Colonic mucosa (tissue), 4 donors: ENCODE measurements at places on chromosomes 11 and 22.
A peak's percentile ranks its signal among the peaks of the same experiment; 100 is the strongest.

DNA sequence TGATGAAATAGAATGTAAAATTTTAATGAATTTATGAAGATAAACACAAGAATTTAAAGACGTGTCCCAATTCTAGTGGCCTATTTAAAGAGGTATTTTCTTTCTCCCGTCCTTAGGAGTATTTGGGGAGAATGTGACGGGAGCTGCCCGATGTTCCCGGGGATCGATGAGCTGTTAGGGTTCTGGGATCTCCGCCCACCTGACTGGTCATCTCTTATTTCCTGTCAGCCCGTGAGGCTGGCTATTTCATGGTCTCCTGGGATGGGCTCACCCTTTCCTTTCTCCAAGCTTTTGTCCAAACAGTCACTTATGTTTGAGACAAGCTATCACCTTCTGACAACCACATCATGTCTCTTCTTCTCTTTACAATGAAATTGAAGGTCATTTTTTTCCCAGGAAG, 16.9 kb upstream of the CLMP start:
- no peak for DNase-seq
- H3K27ac ChIP-seq, result no peak overlapping the region
- no peak overlapping the region for H3K4me3 ChIP-seq
- H3K27me3 ChIP-seq, result no peaks in the 10 kb centered on the region
- H3K36me3 ChIP-seq, result no peaks in the 10 kb centered on the region
- H3K4me1 ChIP-seq, result no peaks in the 10 kb centered on the region

DNA sequence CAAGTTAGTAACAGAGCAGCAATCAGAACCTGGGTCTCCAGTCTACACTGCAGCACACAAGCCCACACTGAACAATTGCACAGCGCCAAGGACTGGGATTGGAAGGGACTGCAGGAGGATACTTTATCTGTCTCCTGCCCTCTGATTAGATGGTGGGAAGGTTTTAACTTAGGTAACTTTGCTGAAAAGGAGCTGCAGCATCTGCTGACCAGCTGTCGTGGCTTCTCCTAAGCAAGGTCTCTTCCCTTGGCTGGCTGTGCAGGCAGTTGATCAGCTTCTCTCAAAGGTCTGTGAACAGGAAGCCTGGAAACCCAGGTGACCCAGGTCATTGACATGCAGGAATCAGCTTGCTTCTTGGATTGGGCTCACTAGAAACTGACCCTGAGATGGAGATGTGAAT, 82.4 kb downstream of the ISX start:
- no peak for DNase-seq
- no peak overlapping the region for H3K4me3 ChIP-seq
- no peaks in the 10 kb centered on the region for H3K36me3 ChIP-seq
- no peak overlapping the region for H3K27ac ChIP-seq

DNA sequence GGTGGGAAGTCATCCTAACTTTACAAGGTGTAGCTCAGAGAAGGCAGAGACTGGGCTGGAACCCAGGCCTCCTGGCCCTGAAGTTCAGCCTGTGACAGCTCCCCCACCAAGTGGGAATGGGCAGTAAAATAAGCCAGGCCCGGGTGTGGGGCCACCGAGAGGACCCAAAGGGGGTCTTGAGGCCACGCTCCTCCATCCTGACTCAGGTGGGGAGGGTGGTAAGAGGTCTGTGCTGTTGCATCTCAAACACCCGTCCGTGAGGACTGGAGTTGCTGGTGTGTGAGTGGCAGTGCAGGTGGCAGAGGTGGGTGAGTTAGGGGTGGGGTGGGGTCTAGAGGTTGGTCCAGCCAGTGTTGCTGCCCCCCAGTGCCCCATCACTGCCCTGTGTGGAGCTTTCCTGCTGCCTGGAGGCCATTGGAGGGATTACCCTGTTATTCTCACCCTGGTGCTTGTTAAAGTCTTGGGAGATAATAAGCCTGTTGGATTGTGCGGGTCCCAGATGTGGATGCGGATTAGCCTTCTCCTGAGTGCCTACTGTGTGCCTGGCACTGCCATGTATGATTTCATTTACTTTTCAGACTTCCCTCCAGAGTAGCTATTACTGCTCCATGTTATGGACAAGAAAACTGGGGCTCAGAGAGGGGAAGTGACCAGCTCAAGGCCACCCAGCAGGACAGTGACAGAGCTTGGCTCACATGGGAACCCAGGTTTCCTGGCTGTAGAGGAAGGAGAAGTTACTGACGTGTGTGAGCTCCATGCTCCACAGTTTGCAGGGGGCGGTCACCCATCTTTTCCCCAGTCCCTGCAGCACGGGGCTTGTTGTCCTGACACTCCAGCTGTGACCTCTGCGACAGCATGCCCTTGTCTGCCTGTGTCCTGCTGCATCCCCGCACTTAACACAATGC, 12.9 kb downstream of the SERPINH1 start:
- no peaks in the 10 kb centered on the region for H3K36me3 ChIP-seq
- H3K27me3 ChIP-seq, result no peaks in the 10 kb centered on the region
- DNase-seq, result no peak

DNA sequence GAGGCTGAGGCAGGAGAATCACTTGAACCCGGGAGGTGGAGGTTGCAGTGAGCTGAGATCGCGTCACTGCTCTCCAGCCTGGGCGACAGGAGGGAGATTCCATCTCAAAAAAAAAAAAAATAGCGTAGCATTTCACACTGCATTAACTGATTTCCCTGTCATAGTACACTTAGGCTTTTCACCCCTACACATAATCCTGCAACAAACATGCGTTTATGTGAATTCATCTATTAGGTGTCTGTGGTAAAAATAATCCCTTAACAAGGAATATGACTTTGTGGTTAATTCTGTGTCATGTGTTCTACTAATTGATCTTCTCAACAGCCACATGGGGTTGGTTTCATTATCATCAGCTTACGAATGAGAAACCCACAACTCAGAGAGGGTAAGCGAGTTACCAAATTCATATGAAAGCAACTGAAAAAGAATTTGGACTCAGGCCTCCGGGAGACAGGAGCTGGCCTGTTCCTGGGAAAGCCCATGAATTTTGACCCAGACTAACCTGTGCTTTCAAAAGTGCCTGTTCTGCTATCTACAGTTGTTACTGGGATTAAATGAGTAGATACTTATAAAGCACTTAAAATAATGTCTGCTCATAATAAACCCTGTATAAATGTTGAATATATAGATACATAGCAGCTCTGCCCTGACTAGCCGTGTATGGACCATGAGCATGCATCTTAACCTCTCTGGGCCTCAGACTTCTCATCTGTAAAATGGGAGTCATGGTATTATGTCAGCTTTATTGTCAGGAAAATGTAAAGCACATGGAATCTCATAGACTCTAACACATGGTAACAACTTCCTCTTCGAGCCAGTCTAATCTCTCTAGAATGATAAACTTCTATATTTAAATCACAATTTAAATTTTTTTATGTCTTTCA, 36.6 kb downstream of the KCNJ1 start:
- H3K4me1 ChIP-seq, result no peaks in the 10 kb centered on the region
- no peak overlapping the region for H3K4me3 ChIP-seq
- no peaks in the 10 kb centered on the region for H3K36me3 ChIP-seq
- no peaks in the 10 kb centered on the region for H3K27me3 ChIP-seq
- no peak for DNase-seq

- DNase-seq, result no peak
- H3K4me1 ChIP-seq, result no peaks in the 10 kb centered on the region
- H3K4me3 ChIP-seq, result no peak overlapping the region
- no peaks in the 10 kb centered on the region for H3K36me3 ChIP-seq
- peaks cover 27% of the 10 kb centered on the region for H3K27me3 ChIP-seq
- H3K27ac ChIP-seq, result no peak overlapping the region
These were observed 5.8 kb downstream of the MAPK8IP2 start for GRCh38 chr22:50606165-50606945.

- H3K36me3 ChIP-seq, result no peaks in the 10 kb centered on the region
- H3K27ac ChIP-seq, result no peak overlapping the region
- DNase-seq, result no peak
- no peaks in the 10 kb centered on the region for H3K27me3 ChIP-seq
- no peaks in the 10 kb centered on the region for H3K4me1 ChIP-seq
These were observed 79.1 kb downstream of the GUCY1A2 start for GRCh38 chr11:106939157-106939556.

- no peak overlapping the region for H3K27ac ChIP-seq
- no peaks in the 10 kb centered on the region for H3K4me1 ChIP-seq
- no peak for DNase-seq
- no peaks in the 10 kb centered on the region for H3K36me3 ChIP-seq
- no peaks in the 10 kb centered on the region for H3K27me3 ChIP-seq
These were observed 125.0 kb downstream of the KCNC1 start for GRCh38 chr11:17859552-17859951.

- H3K27me3 ChIP-seq, result no peaks in the 10 kb centered on the region
- H3K27ac ChIP-seq, result no peak overlapping the region
- H3K4me3 ChIP-seq, result no peak overlapping the region
- H3K36me3 ChIP-seq, result no peaks in the 10 kb centered on the region
- no peak for DNase-seq
- H3K4me1 ChIP-seq, result no peaks in the 10 kb centered on the region
These were observed 56.2 kb upstream of the SC5D start for GRCh38 chr11:121236115-121237001.

- H3K27me3 ChIP-seq, result no peaks in the 10 kb centered on the region
- H3K27ac ChIP-seq, result no peak overlapping the region
- no peaks in the 10 kb centered on the region for H3K36me3 ChIP-seq
- DNase-seq, result no peak
- H3K4me1 ChIP-seq, result no peaks in the 10 kb centered on the region
These were observed 69.7 kb downstream of the RAB38 start for GRCh38 chr11:88105526-88105925.

DNA sequence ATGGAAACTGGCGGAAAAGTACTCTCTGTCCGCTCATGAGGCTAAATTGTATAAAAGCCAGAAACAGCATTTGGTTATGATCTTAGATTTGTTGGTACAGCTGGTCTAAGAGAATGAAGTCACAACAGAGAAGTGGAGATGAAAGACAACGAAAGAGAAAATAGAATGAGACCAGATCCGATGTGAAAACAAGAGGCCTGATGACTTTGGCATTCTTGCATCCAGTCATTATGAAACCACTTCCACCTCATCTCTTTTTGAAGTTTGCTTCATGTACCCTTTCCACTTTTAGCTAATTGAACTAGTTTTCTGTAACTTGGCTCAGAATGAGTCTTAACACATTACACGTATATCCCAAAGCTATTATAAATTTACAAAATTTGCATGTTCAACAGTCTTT, 1431.7 kb downstream of the LRRC4C start:
- H3K36me3 ChIP-seq, result no peaks in the 10 kb centered on the region
- no peak overlapping the region for H3K4me3 ChIP-seq
- H3K27ac ChIP-seq, result no peak overlapping the region
- no peaks in the 10 kb centered on the region for H3K27me3 ChIP-seq
- DNase-seq, result no peak
- H3K4me1 ChIP-seq, result no peaks in the 10 kb centered on the region

DNA sequence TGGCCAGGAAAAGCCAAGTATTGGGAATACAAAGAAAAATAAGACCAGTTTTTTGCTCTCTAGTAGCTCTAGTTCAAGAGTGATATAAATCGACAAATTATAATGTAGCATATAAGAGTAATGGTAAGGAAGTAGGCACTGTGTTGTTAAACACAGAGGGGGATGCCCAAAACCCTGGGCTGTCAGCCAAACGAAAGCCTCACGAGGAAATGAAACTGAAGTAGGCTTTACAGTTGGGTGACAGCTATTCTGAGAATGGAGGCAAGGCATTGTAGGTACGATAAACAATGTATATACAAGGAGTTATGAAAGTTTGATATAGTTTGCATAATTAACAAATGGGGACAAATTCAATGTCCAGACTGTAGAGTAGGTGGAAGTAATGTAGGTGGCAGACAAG, 176.4 kb downstream of the FAM181B start:
- H3K4me1 ChIP-seq, result no peaks in the 10 kb centered on the region
- H3K4me3 ChIP-seq, result no peak overlapping the region
- H3K36me3 ChIP-seq, result no peaks in the 10 kb centered on the region
- no peak for DNase-seq

DNA sequence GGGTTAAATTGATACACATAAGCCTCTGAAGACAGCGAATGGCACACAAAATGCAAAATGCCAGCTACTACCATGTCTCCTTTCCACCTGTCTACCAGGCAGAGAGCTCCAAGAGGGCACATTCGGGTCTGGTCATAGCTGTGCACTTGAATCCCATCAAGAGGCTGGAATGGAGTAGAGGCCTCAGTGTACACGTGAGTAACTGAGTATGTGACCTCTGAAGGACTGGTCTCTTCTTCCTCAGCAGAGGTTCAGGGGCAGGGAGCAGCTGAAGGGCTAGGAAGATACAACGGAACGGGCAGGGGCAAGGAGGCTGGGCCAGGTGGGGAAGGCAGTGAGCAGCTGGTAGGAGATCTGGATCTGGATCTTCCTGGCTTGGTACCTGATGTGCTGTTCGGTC, 56.3 kb upstream of the PHOX2A start:
- no peaks in the 10 kb centered on the region for H3K27me3 ChIP-seq
- DNase-seq, result no peak
- H3K27ac ChIP-seq, result no peak overlapping the region
- no peak overlapping the region for H3K4me3 ChIP-seq

GRCh38 chr22:19035474-19036228, 86.6 kb downstream of the DGCR2 start:
- no peak overlapping the region for H3K27ac ChIP-seq
- H3K4me1 ChIP-seq, result no peaks in the 10 kb centered on the region
- no peak overlapping the region for H3K4me3 ChIP-seq
- H3K36me3 ChIP-seq, result no peaks in the 10 kb centered on the region
- DNase-seq, result no peak

- no peaks in the 10 kb centered on the region for H3K4me1 ChIP-seq
- no peak for DNase-seq
- H3K27ac ChIP-seq, result no peak overlapping the region
These were observed 54.3 kb downstream of the RTL6 start for GRCh38 chr22:44443641-44444235.

- no peaks in the 10 kb centered on the region for H3K36me3 ChIP-seq
- H3K4me1 ChIP-seq, result no peaks in the 10 kb centered on the region
- no peaks in the 10 kb centered on the region for H3K27me3 ChIP-seq
- no peak for DNase-seq
These were observed 73.7 kb downstream of the ABTB2 start for GRCh38 chr11:34284156-34284555.

DNA sequence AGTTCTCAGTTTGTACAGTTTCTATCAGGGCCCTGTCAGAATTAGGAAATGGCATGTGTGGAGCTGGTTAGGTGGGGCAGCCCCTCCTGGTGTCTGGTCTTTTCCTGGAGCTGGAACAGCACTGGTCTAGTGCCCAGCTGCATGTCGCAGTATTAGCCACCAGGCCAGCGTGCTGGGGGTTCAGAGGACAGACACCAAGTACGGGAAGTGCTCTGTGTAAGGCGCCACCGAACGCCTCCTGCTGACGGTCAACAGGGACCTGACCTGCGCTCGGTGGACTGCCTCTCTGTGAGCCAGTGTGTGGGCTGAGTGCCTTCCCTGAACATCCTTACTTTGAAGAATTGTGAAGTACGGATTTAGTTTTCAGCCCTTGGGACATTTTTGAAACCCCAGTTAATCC, 33.9 kb downstream of the AP2A2 start:
- H3K27me3 ChIP-seq, result no peaks in the 10 kb centered on the region
- no peak overlapping the region for H3K4me3 ChIP-seq

GRCh38 chr11:67441098-67441563, 2.1 kb downstream of the CORO1B start:
- no peak overlapping the region for H3K4me3 ChIP-seq
- no peaks in the 10 kb centered on the region for H3K36me3 ChIP-seq
- no peak for DNase-seq
- no peaks in the 10 kb centered on the region for H3K27me3 ChIP-seq
- no peak overlapping the region for H3K27ac ChIP-seq

- H3K4me1 ChIP-seq, result no peaks in the 10 kb centered on the region
- H3K27ac ChIP-seq, result no peak overlapping the region
- H3K4me3 ChIP-seq, result no peak overlapping the region
- no peaks in the 10 kb centered on the region for H3K27me3 ChIP-seq
These were observed 69.3 kb upstream of the TNRC6B start for GRCh38 chr22:40108396-40108795.

GRCh38 chr22:29580200-29580810, 608 bp downstream of the NIPSNAP1 start:
- H3K4me1 ChIP-seq, result peaks cover 5% of the 10 kb centered on the region
- H3K27ac ChIP-seq, result peak overlapping the region; percentile 50
- DNase-seq, result peak; percentile 51
- peak overlapping the region; percentile 68 for H3K4me3 ChIP-seq
